ENCODE measurements at places on chromosomes 16 and 17.

- no peak for DNase-seq
Measured at GRCh38 chr16:14524979-14525378, 105.1 kb downstream of the PARN start.

DNA sequence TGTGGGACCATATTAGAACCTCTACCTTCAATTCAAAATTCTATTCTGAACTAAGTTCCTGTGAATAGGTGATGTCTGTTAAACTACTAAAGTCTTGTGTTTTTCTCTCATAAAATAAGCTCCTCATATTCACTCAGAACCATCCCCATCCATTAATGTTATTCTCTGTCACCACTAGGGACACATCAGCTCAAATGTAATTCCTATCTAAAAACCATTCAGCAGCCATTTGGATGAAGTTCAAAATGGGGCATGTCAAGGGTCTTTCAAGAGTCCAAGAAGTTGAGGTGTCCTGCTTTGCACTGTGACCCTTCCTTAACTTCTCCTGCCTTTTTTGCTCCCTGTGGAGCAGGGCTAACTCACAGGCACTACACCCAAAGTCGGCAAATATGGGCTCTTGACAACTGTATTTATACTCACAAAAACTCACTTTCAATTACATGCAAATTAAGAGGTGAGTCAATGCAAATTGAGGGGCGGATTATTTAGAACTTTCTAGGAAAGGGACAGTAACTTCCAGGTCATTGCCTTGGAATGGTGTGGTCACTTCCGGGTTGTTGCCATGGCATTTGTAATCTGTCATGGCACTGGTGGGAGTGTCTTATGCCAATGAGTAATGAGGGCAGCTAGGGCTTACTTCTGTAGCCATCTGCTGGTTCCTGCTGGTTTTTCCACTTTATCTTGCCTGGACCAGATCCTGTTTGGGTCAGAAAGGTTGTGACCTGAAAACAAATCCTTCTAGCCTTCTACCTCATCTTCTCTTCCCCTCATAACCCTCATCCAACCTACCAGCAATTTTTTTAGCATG, 128.2 kb upstream of the COX10 start:
- DNase-seq: no peak

- peak; percentile 46 for DNase-seq
Measured at GRCh38 chr16:75433732-75434413, 570 bp upstream of the CFDP1 start.

GRCh38 chr16:80744856-80745255, 59.5 kb downstream of the CDYL2 start:
- no peak for DNase-seq

GRCh38 chr17:28151001-28151400, 108.5 kb downstream of the NLK start:
- no peak for DNase-seq

DNA sequence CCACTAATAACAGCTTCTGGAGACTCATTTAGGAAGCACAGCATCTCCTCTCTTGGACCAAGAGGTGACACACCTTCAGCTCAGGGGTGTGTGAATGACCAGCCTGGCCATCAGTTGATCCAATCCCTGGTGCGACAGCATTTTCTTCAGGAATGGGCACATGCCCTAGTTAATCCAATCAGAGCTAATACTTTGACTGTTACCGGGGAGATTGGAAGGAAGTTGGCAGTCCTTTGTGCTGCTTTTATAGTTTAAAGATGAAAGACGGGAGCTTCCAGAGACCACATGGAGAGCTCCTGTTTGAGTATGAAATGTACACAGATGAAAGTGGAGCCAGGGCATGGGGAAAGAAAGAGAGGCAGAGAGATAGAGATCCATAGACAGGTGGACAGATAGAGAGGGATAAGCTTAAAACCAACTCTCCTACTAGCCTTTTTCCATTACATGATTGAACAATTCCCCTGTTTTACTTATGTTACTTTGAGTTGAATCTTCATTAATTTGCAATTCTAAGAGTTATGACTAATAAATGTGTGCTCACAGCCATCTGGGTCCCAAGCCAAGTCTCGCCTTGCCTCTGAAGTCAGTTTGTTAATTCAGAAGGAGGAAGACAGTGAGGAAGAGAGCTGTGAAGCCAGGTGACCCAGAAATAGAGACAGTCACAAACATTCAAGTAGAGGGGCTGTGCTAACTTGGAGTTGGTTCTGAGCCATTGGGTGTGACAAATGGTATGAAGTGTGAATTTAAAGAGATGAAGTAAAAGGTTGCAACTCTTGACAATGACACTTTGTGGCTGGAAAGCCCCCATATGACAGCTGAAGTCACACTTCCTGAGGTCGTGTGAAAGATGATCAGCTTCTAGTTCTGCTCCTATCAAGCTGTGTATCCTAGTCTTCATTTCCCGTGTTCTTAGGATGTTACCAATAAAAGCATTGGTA, 120.0 kb upstream of the GOT2 start:
- DNase-seq: no peak
